ENCODE measurements at places on chromosomes 5 and 9.

DNA sequence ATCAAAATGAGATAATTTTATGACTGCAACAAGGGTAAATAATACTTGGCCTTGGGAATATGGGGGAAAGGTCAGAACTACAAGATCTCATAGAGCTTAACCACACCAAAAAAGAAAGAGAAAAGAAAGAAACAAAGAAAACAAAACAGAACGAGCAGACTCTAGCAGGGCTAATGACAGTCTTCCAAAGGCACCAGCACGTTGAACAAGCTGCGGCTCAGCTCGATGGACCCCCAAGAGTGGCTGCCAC is 689 bp downstream of the AK3 start:
- DNase-seq, result peak; percentile 15

DNA sequence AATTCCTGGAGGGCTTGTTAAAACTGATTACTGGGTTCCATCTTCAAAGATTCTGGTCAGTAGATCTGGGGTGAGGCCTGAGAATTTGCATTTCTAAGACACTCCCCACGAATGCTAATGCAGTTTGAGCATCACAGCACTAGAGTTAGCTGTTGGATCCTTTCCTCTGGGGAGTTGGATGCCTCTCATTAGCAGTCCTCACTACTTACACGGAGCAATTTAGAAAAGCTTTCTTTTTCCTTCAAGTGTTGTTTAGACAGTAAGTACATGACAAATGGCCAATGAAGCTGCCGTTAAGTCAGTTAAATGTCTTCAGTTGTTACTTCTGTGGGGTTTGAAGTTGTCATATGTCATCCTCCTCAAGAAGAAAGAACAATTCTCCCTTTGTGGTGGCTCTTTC is 74.9 kb upstream of the HMHB1 start:
- DNase-seq, result no peak

GRCh38 chr5:175823731-175824525 is 47.5 kb upstream of the CPLX2 start:
- DNase-seq, result no peak

- no peak for DNase-seq
These were observed 24.7 kb upstream of the RANBP6 start for GRCh38 chr9:6040077-6040476.

- no peak for DNase-seq
These were observed 91.6 kb upstream of the TAF11L2 start for GRCh38 chr5:17406423-17406838.

DNA sequence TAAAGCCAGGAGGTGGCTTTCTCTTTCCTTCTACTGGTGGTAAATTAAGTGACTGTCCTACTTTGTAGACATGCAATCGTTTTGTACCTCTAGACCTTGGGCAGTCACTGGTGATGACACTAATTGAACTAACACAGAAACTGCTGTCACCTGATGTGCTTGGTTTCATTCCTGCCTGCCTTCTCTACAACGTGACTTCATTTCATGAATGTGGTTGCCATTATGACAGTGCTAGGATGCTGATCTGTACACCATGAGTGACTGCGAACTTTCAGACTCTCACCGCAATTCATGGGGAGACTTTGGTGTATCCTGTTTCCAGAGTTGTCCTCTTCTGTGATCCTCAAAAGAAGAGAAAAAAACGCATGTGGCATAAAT is 47.5 kb downstream of the UBE2QL1 start:
- DNase-seq, result no peak

DNA sequence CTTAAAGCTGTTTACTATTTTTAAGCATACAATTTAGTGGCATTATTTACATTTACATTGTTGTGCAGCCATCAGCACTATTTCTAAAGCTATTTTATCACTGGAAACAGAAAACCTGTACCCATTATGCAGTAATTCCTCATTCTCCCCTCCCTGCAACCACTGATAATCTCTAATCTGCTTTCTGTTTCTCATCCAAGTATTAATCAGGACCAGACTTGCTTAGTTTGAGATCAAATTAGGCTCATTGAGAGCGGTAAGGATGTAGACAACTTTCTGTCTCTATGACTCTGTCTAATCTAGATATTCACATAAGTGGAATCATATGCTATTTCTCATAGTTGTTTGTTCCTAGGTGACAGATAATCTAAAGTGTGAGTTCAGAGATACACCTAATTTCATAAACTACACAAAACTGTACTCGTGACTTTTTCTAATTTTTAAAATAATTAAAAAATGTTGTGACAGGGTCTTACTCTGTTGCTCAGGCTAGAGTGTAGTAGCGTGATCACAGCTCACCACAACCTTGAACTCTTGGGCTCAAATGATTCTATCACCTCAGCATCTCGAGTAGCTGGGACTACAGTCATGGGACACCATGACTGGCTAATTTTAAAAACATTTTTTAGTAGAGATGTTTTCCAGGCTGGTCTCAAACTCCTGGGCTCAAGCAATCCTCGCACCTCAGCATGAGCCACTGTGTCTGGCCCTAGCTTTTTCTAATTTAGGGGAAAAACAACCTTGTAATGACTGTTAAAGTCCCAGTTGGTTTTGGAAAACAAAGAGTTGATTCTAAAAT is 37.6 kb downstream of the BDP1 start:
- no peak for DNase-seq

DNA sequence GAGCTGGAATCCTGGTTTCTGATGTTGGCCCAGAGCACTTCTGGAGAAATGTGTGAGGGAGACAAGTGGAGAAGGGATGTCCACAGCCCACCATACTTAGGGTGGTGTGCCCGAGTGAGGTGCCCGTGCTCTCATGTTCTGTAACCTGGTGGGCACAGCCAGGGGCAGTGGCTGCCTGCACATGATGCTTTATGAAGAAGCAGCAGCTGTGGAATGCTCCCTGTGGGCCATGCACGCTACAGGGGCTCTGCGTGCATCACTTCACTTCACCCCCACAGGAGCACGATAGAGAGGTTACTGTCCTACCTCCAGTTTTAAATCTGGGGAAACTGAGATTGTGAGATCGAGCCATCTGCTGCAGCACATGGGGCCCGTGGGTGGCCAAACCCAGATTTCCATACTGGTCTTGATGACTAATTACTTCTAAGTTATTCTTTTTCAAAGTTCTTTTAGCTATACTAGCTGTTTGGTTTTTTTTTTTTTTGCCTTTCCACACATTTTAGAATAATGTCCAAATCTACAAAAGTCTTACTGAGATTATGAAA is 441.6 kb downstream of the GADD45G start:
- no peak for DNase-seq

DNA sequence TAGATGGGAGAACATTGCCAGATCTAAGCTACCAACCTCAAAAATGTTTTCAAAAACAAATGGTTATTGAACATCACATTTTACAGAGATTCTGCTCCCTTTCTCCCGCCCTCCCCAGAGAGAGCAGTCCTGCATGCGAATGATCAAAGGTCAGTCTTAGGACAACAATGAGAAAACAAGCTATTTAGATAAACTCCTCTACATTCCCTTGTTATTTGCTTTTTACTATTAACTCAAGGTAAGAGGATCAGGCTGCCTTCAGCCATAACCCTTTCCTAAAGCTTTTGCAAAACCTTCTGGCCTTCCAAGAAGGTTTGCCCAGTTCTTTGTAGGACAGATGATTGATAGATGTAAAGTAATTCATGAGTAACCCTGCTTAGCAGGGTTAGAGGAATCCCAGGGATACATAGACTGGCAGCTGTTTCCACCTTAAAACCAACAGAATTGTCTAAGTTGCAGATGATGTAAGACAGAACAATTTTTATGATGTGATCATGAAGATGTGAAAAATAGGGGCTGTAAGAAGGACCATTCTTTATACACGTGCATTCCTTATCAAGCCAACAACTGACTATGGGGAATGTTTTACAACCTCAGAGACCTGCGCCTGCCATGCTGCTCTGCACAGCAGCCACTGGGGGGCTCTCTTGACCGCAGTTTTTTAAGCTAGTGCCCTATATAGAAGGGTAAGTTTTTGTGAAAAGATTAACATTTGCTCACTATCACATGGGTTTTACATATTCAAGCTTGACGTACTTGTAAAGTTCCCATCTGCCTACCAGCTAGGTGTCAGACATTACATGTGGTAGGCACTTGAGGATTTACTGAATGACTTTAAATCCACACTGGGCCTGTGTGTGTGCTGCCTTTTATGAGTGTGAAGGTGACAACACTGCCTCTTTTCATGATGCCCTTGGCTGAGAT is 2.3 kb upstream of the ZNF782 start:
- DNase-seq, result peak; percentile 61

GRCh38 chr5:66710557-66711088 is 114.4 kb downstream of the MAST4 start:
- no peak for DNase-seq

- DNase-seq, result no peak
These were observed 9.0 kb downstream of the SEMA4D start for GRCh38 chr9:89488936-89489335.

GRCh38 chr5:66442951-66443445 is 153.2 kb upstream of the MAST4 start:
- DNase-seq, result no peak

GRCh38 chr5:67273689-67274356 is 77.2 kb upstream of the CD180 start:
- no peak for DNase-seq

GRCh38 chr9:85452841-85453240 is 288.9 kb downstream of the AGTPBP1 start:
- DNase-seq, result no peak

DNA sequence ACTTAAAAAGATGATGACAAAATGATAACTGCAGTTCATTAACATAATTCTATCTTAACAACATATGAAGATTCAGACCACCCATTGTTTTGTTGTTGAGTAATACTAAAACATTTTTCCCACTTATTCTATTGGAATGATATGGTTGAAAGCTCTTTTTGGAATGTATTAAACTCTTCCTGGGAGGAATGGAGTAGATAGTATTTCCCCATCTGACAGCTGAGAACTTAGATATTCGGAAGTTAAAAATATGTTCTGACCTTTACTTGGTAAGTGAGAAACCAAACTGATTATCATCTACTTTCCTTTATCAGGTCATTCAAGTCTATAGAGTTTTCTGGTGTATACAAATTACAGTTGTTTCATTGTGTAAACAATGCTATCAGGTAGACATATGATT is 452.9 kb downstream of the CSNK1G3 start:
- no peak for DNase-seq

- peak; percentile 30 for DNase-seq
These were observed 20.7 kb upstream of the STX17 start for GRCh38 chr9:99885747-99886146.

- no peak for DNase-seq
These were observed 39.4 kb downstream of the UBE2QL1 start for GRCh38 chr5:6488021-6488420.

DNA sequence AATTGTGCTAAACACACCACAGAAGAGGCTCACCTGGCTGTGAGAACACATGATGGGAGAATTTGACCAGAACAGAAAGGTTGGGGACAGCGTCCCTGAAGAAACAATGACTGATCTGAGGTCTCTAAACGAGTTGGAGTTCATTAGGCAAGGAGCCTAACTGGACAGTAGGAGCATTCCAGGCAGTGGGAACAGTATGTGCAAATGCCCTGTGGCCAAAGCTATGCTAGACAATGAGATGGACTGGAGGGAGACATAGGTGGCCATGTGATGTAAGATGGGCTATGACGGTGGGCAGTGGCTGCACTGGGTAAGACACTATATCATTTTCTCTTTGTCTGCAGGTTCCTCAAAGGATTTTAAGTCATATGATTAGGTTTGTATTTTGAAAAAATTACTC is 95.1 kb upstream of the ARAP3 start:
- no peak for DNase-seq

DNA sequence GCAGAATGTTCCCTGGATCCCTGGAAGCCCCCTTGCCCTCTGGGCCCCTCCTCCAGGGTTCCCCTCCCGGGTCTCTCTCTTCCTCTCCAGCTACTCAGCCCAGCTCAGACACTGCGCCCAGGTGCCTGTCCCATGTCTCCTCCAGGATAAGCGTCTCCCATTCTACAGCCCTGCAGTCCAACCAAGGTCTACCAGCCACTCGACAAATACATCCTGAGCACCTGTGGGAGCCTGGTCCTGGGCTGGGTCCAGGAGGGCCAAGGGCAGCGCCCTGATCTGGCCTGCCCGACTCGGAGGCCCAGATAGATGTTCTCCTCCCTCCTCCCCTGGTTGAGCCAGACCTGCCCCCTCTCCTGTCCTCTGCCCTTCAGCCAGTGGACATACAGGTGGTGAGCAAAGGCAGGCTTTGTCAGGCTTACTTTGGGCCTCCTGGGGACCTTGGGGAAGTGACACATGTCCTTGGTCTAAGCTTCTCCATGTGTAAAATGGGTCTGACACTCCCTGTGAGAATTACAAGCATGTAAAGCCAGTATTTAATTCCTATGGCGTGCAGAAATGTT is 1.4 kb downstream of the FLT4 start:
- no peak for DNase-seq

DNA sequence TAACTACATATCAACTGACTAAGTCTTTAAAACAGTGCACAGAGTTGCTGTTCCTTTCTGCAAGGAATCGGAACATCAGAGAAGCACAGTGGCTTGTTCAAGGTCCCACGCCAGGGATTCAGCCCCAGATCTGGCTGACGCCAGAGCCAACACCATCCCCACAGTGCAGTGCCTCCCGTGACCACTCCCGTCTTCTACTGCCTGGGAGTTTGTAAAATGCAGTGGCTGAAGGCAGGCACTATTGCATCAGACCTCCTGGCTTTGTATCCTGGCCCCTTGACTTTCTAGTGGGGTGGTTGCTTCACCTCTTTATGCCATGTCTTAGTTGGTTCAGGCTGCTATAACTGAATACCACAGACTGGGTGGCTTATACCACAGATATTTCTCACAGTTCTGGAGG is 131.0 kb downstream of the NSG2 start:
- no peak for DNase-seq

DNA sequence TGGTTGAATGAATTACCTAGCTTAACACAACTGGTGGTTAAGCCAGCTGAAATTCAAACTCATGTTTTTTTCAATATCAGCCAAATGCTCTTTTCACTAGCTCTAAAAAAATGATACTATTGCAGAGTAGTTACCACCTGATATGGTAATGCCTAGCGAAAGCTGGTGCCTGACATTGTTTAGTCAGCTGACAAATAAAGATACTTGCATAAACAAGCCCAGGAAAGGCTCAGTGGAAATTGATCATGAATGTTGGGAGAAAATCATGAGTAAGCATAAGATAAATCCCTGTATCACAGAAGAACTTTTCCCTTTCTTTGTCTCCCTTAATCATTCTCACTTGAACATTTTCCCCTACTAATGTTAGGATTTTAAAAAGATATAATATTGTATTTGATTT is 54.6 kb downstream of the FGF10 start:
- no peak for DNase-seq

- peak; percentile 83 for DNase-seq
These were observed 36.4 kb downstream of the MTMR12 start for GRCh38 chr5:32276173-32276853.

GRCh38 chr9:84669288-84670137 is at the start of gene NTRK2:
NTRK2 (plus strand) TSS chr9:84669729; CDS start chr9:84670749, 1,020 bp downstream.
- no peak for DNase-seq

DNA sequence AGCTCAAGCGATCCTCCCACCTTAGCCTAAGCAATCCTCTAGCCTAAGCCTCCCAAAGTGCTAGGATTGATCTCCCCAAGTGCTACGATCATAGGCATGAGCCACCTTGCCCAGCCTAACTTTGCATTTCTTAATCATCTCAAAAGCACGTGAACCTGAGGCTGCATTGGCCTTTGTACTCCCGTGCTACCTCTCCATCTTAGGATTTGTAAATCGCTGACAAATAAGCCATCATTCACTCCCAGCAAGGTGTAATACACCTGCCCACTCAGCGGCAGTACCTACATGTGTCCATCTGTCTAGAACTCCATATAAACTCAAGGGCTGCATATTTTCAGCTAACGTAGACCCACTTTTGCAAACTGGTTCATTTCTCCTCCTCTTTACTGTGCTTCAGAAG is 2.8 kb downstream of the ANKH start:
- DNase-seq, result no peak

- no peak for DNase-seq
These were observed 15.9 kb downstream of the ENG start for GRCh38 chr9:127838375-127839078.
